Activated naive CD4-positive, alpha-beta T cell treated with anti-CD3 and anti-CD28 coated beads for 36 hours (primary cell): ENCODE measurements at places on chromosomes 2 and 18. TPM values are rescaled to one million over a fixed set of nuclear protein-coding genes. Genes with fewer than 3 reads are reported as not detected.
A peak's percentile ranks its signal among the peaks of the same experiment; 100 is the strongest.

Gene C2orf72
- total RNA-seq: not detected

Gene PDE11A
- not detected for total RNA-seq

Gene CFAP65
- total RNA-seq: not detected

Gene TMEM198
- 0.86 TPM for total RNA-seq

Gene TUBB8B
- total RNA-seq: not detected

Gene CRYGD
- total RNA-seq: not detected

DNA sequence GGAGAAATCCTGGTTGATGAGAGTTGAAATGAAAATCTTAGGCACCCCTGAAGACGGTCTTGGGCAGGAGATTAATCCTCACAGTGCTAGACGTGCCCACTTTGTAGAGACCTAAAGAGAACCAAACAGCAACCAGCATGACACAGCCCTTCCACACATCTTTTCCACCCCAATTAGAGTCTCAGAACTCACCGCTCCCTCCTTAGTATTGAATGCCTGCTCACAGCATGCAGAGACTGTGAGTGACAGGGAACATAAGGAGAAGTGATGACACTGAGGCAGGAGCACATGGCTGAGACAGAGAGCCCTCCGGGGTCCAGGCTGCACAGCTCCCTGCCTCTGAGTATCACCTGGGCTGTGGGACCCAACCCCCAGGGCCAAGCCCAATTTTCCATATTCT is 367.6 kb downstream of the EIPR1 start:
- H3K27me3 ChIP-seq: peaks cover 40% of the 10 kb centered on the region
- no peak for DNase-seq
- H3K4me3 ChIP-seq: no peak overlapping the region
- no peaks in the 10 kb centered on the region for H3K4me1 ChIP-seq

DNA sequence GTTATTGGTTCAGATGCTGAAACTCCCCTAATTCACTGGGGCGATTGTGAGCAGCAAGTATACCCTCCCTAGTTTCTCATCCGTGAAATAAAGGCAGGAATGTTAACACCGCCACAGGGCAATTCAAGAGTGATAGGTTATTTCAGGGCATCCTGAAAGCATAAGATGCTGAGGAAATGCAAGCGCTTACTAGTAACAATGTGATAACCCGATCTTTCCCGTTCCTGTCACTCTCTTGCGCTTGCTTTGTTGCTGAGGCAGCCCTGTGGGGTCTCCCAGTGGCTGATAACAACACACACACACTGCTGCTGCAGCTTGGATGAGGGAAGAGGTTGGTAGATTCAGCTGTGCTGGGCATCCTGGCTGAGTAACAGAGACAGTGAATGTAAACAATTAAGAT is 259.3 kb downstream of the AGPS start:
- no peaks in the 10 kb centered on the region for H3K4me1 ChIP-seq
- no peak for DNase-seq
- no peaks in the 10 kb centered on the region for H3K36me3 ChIP-seq
- no peak overlapping the region for H3K4me3 ChIP-seq
- H3K27ac ChIP-seq: no peak overlapping the region

DNA sequence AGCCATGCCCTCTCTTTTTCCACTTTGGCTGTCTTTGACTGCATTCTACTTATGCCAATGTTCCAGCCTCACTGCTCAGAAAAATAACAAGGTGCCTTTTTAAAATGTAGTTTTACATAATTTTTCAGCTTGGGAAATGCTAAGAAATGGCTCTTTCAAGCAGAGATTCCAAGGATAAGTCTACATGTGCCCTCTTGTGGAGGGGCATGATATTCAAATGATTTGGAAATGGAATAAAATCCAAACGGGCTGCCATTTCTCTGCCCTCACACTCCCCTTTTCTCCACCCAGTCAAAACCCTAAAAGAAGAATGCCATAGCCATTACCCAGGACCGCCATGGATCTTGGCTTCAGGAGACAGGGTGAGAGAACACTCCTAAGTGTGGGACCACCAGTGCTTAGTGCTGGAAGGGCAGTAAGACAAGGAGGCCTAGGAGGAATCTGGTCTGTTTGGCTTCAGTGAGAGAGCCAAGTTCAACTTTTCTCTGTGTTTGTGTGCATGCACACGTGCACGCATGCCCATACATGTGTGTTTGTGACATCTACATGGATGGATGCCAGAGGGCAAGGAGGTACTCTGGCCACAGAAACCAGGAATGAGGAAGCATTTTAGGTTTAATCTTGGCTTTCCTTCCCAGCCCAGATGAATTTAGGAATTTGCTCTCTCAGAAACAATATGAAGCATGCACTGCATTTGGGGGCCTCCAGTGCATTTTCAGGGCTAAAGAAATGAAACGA is 174.0 kb upstream of the SLC14A2 start:
- no peak overlapping the region for H3K4me3 ChIP-seq

GRCh38 chr2:95325026-95325425 is 27.9 kb downstream of the KCNIP3 start:
- H3K4me3 ChIP-seq: no peak overlapping the region
- no peaks in the 10 kb centered on the region for H3K4me1 ChIP-seq
- no peak for DNase-seq
- no peaks in the 10 kb centered on the region for H3K36me3 ChIP-seq

DNA sequence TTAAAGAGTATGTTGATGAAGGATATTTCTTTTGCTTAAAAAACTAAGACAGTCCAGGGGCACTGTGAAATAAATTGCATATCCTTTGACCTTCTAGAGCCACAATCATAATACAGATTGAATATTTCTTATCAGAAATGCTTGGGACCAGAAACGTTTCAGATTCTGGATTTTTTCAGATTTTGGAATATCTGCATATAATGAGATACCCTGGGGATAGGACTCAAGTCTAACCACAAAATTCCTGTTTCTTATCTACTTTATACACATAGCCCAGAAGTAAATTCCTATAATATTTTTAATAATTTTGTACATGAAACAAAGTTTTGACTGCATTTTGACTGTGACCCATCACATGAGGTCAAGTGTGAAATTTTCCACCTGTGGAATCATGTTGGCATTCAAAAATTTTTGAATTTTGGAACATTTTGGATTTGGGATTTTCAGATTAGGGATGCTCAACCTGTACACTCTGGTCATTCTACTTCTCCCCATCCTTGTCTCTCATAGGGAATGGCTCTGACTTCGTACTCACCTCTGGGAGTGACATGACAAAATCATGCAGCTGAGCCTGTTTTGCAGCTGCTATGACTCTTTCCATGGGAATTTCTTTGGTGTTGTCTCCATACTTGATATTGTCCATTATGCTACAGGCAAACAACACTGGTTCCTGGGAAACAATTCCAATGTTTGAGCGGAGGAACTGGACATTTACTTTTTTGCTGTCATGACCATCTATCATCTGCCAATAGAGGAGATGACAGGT is 25.7 kb downstream of the G6PC2 start:
- H3K4me1 ChIP-seq: no peaks in the 10 kb centered on the region
- peaks cover 14% of the 10 kb centered on the region for H3K27me3 ChIP-seq
- no peak for DNase-seq
- H3K4me3 ChIP-seq: no peak overlapping the region

DNA sequence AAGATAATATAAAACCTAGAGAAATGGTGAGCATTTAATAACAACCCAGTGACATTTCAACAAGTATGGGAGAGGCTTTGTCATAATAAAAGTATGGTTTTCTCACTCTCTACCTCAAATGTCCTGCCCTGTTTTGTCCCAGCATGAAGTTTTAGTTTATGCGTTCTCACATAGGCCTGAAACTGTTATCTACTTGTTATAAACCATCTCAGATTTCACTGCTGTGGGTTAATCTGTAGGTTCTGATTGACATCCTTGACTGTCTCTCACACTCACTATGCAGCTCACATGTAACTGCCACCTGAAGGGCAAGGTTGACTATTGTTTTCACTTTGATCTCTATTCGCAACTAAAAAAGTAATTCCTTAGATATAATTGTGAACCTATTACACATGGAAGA is 44.9 kb downstream of the ZEB2 start:
- H3K36me3 ChIP-seq: no peaks in the 10 kb centered on the region
- no peak overlapping the region for H3K27ac ChIP-seq
- peaks cover 9% of the 10 kb centered on the region for H3K4me1 ChIP-seq

- DNase-seq: no peak
- H3K27me3 ChIP-seq: peaks cover 6% of the 10 kb centered on the region
- no peak overlapping the region for H3K27ac ChIP-seq
- no peaks in the 10 kb centered on the region for H3K4me1 ChIP-seq
Observed at GRCh38 chr2:136751406-136751805, 13.9 kb upstream of the THSD7B start.

GRCh38 chr2:162926907-162927306 is 88.3 kb upstream of the KCNH7 start:
- H3K36me3 ChIP-seq: no peaks in the 10 kb centered on the region
- no peak overlapping the region for H3K27ac ChIP-seq
- no peaks in the 10 kb centered on the region for H3K4me1 ChIP-seq
- no peak for DNase-seq
- H3K4me3 ChIP-seq: no peak overlapping the region
- no peaks in the 10 kb centered on the region for H3K27me3 ChIP-seq

DNA sequence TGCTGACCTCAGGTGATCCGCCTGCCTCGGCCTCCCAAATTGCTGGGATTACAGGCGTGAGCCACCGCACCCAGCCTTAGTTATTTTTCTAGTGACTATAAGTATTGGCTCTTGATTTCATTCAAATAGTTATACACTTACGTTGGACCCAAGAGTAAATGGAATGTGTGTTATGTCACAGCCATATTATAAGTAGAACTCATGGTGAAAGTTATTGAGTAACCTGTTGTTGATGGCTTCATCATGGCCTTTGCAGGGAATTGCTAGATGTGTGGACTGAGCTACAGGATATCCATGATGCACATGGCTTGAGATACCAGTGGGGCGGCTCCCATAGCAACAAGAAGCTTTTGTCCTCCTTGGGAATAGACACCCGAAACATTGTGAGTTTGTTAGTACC is 44.7 kb downstream of the AFTPH start:
- no peak overlapping the region for H3K27ac ChIP-seq
- H3K4me1 ChIP-seq: peaks cover 15% of the 10 kb centered on the region
- H3K36me3 ChIP-seq: peaks cover 16% of the 10 kb centered on the region
- H3K4me3 ChIP-seq: no peak overlapping the region
- DNase-seq: no peak

DNA sequence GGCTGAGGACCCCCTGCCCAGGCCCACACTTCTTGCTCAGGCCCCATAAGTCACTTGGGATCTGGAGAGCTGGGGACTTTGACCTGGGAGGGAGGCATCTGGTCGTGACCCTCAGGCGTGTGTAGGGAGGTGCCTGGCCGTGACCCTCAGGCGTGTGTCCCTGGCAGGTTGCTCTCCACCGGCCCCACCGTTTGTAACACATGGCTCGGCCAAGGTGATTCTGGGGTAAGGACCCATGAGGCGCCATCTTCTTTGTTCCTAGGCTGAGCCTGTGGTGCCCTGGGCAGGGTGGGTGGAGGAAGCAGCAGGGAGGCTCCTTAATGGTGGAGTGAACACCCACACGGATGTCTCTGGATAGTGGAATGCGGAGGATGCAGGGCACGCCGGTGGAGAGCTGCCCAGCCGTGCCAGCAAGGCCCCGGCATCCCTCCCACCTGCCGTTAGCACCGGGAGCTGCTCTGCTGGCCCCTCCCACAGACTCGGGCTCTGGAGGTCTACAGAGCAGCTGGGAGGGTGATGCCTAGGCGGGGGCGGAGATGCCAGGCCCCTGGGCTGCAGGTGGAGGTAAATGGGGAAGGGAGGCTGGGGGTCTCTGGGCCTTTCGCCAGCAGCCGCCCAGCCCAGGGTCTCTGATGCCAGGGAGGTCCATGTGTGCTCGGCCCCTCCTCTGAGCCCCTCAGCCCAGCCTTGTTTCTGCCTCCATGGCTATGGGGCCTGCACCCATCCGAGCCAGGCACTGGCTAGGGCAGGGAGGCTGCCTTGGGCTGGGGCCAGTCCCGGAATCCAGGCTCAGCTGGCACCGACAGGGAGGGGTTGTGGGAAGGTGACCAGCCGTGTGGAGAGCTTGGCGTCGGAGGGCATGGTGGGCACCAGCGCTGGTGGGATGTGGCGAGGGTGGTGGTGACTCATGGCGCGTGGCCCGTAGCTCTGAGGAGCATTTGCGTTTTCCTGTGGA is 1.1 kb upstream of the GAL3ST2 start:
- H3K27me3 ChIP-seq: peaks cover 3% of the 10 kb centered on the region
- no peak for DNase-seq
- H3K4me1 ChIP-seq: peaks cover 13% of the 10 kb centered on the region
- H3K36me3 ChIP-seq: no peaks in the 10 kb centered on the region
- no peak overlapping the region for H3K4me3 ChIP-seq

- no peaks in the 10 kb centered on the region for H3K27me3 ChIP-seq
- peak overlapping the region; percentile 68 for H3K27ac ChIP-seq
- DNase-seq: peak; percentile 54
- no peak overlapping the region for H3K4me3 ChIP-seq
Observed at GRCh38 chr2:106142683-106143082, 51.4 kb downstream of the UXS1 start.

DNA sequence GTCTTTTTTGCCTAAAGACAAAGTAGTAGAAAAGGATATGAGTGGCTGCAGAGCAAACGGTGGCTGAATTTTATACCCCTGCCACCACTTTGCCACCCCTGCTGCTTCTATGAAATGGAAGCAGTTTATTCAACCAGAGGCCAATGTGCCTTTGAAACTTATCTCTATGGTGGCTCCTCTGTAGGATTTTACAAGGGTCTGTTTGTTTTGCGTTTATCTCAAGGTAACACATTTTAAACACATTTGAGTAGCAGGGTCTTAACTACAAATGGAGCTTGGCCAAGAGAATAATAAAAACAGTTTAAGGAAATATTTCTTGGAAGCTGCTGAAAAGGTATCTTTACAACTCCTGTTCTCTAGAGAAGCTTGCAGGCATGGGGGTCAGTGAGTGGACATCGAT is 6.1 kb downstream of the ALLC start:
- no peak for DNase-seq
- no peak overlapping the region for H3K27ac ChIP-seq
- peaks cover 3% of the 10 kb centered on the region for H3K4me1 ChIP-seq
- H3K27me3 ChIP-seq: no peaks in the 10 kb centered on the region
- no peak overlapping the region for H3K4me3 ChIP-seq
- H3K36me3 ChIP-seq: no peaks in the 10 kb centered on the region

- H3K4me1 ChIP-seq: peaks cover 18% of the 10 kb centered on the region
- no peaks in the 10 kb centered on the region for H3K36me3 ChIP-seq
- H3K4me3 ChIP-seq: no peak overlapping the region
- H3K27me3 ChIP-seq: no peaks in the 10 kb centered on the region
- H3K27ac ChIP-seq: no peak overlapping the region
Observed at GRCh38 chr2:205656941-205657340, 25.4 kb upstream of the NRP2 start.

GRCh38 chr2:126085011-126085795 is 570.8 kb upstream of the GYPC start:
- no peak overlapping the region for H3K4me3 ChIP-seq
- no peaks in the 10 kb centered on the region for H3K4me1 ChIP-seq
- no peak for DNase-seq
- no peaks in the 10 kb centered on the region for H3K36me3 ChIP-seq
- H3K27me3 ChIP-seq: no peaks in the 10 kb centered on the region
- H3K27ac ChIP-seq: no peak overlapping the region
